ENCODE measurements at places on chromosomes 6 and 20. TPM values are rescaled to one million over a fixed set of nuclear protein-coding genes. Genes with fewer than 3 reads are reported as not detected.

GNAS-AS1 gene
- 3.4 TPM for polyA plus RNA-seq

C6orf132 gene
- polyA plus RNA-seq: 1.9 TPM

OGFR gene
- polyA plus RNA-seq: 26.9 TPM

CCN5 gene
- 0.19 TPM for polyA plus RNA-seq

RWDD2A gene
- 4.5 TPM for polyA plus RNA-seq

COL19A1 gene
- polyA plus RNA-seq: 2.4 TPM

RAD21L1 gene
- not detected for polyA plus RNA-seq

KCNS1 gene
- not detected for polyA plus RNA-seq

All from muscle of back (tissue), 13 donors.